Hippocampal formation (tissue), 2 donors: ENCODE measurements at places on chromosomes 2 and 18.
A peak's percentile ranks its signal among the peaks of the same experiment; 100 is the strongest.

GRCh38 chr2:233684640-233685039 is 2.9 kb downstream of the UGT1A7 start:
- no peak for DNase-seq

GRCh38 chr18:58541789-58542425 is 87.0 kb downstream of the ALPK2 start:
- DNase-seq: no peak

DNA sequence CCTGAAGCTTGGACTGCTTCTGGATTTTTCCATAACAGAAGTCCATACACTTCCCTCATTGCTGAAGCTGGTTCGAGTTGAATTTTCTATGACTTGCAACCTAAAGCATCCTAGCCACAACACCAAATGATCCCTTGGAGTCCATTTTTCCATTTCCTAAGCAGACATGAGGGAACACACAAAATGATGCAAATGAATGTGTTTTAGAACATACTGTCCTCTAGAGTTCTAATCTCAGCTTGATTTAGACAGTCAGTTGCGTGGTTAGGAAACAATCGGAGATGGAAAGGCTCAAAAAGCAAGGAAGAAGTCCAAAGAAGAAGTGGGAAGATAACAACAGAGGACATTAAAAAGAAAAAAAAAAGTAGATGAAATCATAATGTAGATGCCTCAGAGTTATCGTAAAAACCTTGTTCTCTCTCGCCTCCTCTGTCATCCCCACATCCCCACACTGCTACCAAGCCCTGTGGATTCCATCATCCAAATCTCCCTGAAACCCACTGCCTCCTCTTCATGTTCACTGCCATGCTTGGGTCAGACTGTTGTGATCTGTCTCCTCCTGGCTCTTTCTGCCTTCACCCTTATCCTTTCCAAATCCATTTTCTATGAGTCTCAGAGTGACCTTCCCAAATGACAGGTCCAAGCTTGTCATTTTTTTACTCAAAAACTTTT is 58.4 kb downstream of the TMEM247 start:
- DNase-seq: no peak

- DNase-seq: peak; percentile 59
These were observed 217.0 kb downstream of the CMPK2 start for GRCh38 chr2:6648596-6649247.

GRCh38 chr2:179809606-179810005 is 51.8 kb downstream of the ZNF385B start:
- DNase-seq: no peak

- no peak for DNase-seq
These were observed 91.1 kb downstream of the AFF3 start for GRCh38 chr2:100051253-100051652.
